ENCODE measurements at places on chromosomes 2 and 18.

GRCh38 chr2:204491528-204491927, 53.7 kb upstream of the PARD3B start:
- no peak for DNase-seq

DNA sequence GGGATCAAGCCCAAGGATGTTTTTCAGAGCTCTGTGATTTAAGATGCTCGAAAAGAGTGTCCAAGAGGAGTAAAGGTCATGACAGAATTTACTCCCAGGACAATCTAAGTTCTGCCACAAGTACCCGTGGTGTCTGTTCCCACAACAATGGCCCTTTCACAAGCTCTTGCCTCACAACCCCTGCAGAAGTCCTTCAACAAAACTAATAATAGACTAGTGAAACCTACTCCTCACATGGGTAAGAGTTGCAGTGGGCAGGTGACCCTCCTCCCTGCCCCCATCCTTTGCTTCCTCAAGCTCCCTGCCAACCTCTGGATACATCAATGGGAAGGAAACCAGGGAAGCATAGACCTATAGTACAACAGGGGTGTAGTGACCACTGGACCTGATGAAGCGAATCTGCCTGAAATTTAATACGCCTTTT, 34.9 kb downstream of the PTCD3 start:
- DNase-seq, result no peak

DNA sequence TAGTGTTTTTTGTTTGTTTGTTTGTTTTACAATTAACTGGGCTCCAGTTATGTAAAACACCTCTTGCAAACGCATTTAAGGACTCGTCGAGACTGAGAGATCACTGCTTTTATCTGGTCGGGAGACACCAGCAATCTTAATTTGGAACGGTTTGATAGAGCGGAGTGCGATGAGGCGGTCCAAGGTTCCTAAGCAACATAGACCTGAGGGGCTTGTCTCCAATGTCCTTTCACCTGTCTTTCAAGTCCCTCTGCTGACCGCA, 729 bp upstream of the SELENOI start:
- no peak for DNase-seq

DNA sequence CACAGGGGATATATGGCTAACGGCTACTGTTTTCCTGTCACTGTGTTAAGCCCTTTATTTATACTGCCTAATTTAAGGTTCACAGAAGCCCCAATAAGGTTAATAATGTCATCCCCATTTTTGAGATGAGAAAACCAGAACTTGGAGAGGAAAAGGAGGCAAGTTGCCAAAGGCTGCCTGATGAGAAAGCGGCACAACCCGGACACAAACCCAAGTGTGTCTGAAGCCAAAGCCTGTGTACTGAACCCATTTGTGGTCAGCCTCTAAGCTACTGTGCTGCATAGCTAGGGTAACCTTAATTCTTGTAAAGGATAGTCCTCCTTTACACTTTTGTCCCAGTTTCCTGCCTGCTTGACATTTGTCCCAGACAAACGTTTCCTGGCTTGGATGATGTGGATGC, 954.7 kb upstream of the FANCL start:
- no peak for DNase-seq

DNA sequence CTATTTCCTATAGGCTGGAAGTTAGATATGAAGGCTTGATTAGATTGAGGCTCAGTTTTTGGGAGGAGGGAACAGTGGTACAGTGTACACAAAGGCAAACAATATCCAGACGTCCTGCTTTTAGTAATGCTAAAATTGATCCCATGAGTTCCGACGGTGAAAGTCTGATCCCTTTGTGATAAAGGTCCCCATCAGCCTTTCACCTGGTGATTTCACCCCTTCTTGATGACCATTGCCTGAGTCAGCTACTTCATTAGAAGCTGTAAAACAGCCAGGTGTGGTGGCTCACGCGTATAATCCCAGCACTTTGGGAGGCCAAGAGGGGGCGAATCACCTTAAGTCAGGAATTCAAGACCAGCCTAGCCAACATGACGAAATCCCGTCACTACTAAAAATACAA, 29.7 kb downstream of the TWSG1 start:
- no peak for DNase-seq

DNA sequence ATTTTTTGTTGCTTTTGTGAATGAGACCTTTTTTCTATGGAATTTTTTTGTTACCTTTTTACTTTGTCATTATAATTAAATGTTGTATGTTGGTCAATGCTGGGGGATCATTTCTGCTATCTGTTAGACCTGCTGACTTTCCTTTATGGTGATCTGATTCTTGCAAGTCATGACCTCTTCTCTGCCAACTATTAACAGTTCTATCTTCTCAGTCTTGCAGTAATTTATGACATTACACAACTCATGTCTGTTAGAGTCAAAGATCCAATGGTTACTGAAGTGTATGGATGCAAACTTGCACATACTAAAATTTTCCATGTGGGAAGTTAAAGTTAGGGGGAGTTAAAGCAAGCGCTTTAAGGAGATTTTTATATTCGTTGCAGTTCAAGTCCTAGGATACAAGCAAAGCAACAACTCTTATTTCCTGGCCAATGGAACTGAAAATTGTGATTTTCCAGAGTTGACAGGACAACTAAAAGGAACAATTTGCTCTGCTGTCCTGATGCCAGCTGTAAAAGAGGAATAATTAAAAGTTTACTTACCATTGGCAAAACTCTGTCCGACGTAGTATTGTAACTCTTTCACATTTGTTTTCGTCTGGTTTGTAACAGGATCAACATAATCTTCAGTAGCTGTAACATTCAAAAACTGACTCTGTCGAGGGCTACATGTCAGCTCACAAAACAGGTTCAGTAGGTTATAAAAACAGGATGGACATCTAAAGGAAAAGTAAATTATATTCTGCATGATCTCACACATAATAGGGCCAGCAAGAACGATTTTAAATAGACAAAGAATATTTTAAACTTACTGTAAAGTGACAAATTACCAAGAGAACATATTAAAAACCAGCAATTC, 17.8 kb downstream of the NPC1 start:
- no peak for DNase-seq

DNA sequence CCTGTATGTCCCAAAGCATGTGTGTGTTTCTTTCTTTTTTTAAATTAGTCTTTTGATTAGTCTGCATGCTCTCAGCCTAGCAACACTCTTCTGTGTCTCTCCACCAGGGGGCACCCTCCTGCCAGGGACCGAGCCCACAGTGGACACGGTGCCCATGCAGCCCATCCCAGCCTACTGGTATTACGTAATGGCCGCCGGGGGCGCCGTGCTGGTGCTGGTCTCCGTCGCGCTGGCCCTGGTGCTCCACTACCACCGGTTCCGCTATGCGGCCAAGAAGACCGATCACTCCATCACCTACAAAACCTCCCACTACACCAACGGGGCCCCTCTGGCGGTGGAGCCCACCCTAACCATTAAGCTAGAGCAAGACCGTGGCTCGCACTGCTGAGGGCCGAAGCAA, 93.8 kb downstream of the NRP2 start:
- no peak for DNase-seq

- no peak for DNase-seq
Observed at GRCh38 chr2:174681099-174682006, 82.9 kb downstream of the CHRNA1 start.

DNA sequence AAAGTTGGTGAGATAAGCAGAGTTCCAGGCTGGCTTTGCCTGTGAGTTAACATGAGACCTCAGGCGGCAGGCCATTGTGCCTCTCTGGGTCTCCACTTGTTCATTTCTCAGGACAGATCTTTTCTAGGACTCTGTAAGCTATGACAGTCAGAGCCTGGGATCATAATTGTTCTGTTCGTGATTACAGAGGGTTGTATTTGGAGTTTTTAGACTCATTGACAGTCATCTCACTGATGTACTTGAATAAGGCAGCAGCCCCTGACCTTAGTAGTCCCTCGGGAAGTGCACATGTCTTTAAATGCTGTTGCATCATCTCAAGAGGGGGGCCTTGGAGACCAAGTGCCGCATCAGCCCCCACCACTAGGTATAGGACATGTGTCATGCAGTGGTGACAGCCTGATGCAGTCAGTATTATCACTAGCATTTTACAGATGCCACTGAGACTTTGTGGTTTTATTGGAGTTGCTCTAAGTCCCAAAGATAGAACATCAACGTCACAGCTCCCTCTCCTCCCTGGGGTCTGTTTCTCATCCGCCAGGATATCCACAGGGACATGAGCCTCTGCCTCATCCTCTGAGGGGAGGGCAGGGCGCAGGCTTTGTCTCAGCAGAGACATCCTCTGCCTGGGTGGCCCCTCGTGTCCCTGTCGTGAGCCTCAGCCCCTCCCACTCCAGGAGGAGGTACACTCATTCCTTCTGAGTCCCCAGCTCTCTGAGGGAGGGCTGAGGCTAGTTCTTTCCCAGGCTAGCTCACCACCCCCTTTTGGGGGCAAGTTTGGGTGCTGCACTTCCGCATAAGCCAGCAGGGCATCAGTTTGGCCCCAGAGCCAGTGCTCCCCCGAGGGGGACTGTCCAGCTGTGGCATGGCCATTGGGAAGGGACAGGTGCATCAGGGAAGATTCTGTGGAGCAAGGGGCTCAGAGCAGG, 14.1 kb downstream of the GLI2 start:
- DNase-seq, result no peak

DNA sequence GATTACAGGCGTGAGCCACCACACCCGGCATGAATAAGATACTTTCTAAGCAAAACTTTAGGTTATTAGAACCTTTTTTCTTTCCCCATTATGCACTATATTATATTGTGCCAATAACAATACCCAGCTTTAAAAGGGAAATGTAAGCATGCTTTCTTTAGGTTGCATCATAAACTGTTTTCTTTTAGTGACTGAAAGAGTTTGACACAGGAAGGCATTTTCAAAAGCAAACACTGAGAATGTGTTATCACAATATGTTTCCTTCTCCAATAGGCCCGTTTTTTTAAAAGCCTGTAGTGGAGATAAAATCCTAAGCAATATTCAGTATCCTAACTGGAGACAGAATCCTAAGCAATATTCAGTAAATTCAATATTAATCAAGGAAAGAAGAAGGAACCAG, 16.7 kb upstream of the EPB41L5 start:
- DNase-seq, result no peak

GRCh38 chr2:225566798-225567197, 167.3 kb downstream of the NYAP2 start:
- DNase-seq, result no peak

- DNase-seq, result no peak
Observed at GRCh38 chr2:237824085-237824484, 25.5 kb downstream of the RBM44 start.

DNA sequence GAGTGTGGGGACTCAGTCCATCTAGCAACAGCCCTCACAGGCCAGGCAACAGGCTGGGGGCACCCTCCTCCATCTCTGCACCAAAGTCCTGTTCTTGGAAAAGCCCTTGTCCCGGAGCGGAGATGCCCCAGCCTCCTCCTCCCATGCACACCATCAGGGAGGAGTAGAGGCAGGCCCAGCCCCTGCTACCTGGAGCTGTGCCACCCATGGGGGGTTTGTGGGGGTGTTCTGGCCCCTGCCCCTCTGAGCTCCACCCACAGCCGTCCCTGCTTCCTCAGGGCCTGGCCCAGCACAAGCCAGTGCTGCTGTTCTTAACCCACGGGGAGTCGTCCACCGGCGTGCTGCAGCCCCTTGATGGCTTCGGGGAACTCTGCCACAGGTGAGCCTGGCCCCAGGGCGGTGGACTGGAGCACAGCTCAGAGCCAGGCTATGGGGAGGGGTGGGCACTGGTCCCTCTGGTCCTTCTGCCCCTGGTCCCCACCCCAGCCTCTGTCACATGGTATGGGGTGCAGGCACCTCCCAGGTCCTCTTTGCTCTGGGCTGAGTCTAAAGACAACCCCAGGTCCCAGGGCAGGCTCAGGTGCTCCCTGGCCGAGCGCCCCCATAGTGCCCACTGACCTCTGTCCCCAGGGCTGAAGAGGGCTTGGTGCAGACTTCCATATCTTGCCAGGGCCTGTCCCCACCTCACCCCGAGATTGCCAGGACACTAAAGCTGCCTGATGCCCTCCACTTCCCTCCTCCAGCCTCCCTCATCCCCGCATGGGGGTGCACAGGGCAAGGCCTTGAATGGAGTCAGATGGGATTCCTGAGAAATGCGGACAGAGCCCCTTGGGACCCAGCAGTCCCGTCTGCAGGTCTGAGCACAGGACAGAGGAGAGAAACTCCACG, 2.7 kb downstream of the AGXT start:
- no peak for DNase-seq

DNA sequence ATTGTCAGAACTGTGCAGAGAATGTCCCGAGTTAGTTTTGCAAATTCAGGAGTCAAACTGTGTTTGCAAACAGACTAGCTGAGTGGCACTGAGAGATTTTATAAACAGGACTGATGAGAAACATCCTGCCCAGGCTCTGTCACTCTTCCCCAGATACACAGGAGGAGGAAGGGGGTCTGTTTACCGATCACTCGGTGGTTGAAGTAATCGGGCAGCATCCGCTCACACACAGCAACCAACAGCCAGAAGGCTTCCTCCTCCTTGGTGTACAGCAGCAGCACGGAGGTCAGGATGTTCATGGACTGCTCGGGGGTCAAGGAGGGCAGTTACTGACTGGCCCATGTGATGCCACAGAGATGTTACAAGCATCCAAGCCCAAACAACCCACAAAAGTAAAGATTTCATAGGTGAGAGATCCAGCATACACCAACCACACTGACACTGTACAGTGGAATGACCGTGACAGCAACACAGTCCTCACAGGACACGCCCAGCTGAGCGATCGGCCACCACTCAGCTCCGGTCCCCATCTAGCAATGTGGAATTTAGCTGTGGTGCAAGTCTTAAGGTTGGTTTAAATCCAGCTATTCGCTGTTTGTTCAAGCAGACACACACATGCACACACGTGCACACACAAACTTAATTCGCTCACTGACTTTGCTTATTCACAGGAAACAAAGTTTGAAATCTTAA, 30.1 kb downstream of the RPL31 start:
- no peak for DNase-seq

- no peak for DNase-seq
Observed at GRCh38 chr18:48459465-48459864, 50.3 kb upstream of the ZBTB7C start.

DNA sequence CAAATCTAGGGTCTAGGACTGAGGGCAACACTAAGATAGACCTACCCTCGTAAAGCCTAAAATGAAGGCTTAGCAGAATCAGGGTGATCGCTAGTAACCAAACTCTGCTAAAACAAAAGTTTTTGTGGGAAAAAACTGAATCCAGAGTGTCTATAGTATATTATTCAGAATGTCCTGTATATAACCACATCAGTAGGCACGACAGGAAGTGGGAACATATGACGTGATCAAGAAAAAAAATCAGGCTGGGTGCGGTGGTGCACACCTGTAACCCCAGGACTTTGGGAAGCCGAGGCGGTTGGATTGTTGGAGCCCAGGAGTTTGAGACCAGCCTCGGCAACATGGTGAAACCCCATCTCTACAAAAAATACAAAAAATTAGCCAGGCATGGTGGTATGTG, 106.1 kb downstream of the UGGT1 start:
- no peak for DNase-seq

DNA sequence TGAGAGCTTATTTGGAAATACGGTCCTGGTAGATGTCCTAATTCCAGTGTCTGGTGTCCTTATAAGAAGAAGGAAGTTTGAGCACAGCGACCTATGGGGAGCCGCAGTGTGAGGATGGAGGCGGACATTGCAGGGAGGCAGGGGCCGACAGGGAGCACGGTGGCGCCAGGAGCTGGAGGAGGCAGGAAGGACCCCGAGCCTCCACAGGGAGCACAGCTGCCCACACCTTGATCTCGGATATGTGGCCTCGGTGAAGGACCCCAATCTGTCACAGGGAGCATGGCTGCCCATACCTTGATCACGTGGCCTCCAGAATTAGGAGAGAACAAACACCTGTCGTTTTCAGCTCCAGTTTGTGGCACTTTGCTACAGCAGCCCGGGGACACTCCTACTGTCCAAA, 461.6 kb upstream of the SALL3 start:
- no peak for DNase-seq

- DNase-seq, result no peak
Observed at GRCh38 chr2:112692495-112692911, 28.3 kb upstream of the NT5DC4 start.

All from cortex of kidney (tissue), 1 donor.